ENCODE measurements at places on chromosomes 3 and 15.

DNA sequence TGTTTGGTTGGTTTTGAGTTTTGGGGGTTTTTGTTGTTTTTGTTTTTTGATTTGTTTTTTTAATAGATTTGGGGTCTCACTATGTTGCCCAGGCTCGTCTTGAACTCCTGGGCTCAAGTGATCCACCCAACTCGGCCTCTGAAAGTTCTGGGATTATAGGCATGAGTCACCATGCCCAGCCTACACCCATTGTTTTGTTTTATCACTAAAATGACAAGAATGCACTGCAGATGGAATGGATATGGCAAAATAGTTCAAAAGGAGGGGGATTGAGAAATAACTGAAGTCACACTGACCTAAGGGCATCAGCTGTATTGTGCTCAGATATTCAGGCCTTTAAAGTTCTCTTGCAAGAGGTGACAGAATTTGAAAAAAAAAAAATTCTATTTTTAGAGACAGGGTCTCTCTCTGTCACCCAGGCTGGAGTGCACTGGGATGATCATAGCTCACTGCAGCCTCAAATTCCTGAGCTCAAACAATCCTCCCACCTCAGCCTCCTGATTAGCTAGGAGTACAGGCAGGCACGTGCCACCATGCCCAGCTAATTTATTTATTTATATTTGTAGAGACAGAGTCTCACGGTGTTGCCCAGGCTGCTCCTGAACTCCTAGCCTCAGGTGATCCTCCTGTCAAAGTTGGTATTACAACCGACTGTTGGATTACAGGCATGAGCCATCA, 4.4 kb upstream of the RASA2 start:
- no peak for DNase-seq

- DNase-seq, result no peak
Measured at GRCh38 chr3:134381076-134381475, 6.8 kb upstream of the AMOTL2 start.

- DNase-seq, result no peak
Measured at GRCh38 chr15:54289590-54290136, 311.4 kb downstream of the UNC13C start.

- no peak for DNase-seq
Measured at GRCh38 chr3:151093905-151094304, 8.4 kb downstream of the MED12L start.

DNA sequence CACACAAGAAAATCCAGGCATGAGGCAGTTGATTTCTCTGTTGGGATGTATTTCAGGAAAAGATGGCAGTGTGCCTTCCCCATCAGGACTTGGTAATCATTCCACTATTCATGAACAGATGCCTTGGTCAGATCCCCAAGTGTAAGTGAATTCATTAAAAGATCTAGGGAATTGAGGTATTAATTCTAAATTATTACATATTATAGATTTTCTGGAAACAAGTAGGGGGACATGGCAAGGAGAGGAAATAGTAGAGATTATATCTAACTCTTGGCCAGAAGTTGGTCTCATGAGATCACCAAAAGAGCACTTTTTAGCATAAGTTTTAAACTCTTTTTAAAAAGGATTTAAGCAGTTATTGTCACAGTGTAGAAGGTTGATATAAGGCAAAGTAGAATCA, 74.4 kb upstream of the MDFIC2 start:
- DNase-seq, result no peak

DNA sequence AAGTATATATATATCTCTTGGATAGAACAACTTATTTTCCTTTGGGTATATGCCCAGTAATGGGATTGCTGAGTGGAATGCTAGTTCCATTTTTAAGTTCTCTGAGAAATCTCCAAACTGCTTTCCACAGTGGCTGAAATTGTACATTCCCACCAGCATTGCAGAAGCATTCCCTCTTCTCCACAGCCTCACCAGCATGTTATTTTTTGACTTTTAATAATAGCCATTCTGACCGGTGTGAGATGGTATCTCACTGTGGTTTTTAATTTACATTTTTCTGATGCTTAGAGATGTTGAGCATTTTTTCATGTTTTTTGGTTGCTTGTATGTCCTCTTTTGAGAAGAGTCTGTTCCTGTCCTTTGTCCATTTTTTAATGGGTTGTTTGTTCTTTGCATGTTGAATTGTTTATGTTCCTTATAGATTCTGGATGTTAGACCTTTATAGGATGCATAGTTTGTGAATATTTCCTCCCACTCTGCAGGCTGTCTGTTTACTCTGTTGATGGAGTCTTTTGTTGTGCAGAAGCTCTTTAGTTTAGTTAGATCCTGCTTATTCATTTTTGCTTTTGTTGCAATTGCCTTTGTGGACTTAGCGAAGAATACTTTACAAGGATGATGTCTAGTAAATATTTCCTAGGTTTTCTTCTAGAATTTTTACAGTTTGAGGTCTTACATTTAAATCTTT, 82.7 kb upstream of the NR2F2 start:
- no peak for DNase-seq

GRCh38 chr15:52306270-52306669, 10.7 kb upstream of the MYO5C start:
- no peak for DNase-seq

- no peak for DNase-seq
Measured at GRCh38 chr15:90105521-90105920, 3.3 kb upstream of the IDH2 start.

DNA sequence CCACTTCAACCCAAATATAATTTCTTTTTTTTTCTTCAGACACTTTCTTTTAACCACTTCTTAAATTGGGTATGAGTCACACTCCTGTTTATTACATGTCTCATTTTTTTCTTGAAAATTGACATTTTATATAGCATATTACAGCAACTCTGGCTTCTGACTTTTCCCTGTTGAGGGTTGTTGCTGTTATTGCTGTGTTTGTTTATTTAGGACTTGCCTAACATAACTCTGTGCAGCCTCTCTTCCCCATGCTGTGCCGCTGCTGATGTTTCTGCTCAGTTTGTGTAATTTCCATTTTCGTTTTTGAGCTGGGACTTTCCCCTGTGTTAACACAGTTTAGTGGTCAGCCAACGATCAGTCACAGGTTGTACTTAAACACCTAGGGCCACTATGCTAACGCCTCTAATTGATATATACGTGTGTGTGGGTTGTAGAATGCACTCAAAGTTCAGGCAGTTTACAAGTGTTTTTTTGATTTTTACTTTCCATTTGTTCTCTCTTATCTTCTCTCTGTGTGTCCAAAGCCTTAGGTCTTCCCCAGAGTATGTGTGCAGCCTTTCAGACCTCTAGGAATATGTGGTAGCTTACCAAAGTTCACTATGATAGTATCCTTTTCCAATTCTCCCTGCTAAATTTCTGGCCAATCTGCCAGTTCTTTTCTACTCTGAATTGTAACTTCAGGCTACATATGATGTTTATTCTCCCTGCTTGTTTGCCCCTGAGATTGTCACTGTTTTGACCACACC, 337.2 kb downstream of the ZBTB20 start:
- DNase-seq, result no peak

GRCh38 chr3:37852771-37853170, 8.9 kb upstream of the CTDSPL start:
- no peak for DNase-seq

- no peak for DNase-seq
Measured at GRCh38 chr3:120524171-120524923, 71.8 kb upstream of the NDUFB4 start.

DNA sequence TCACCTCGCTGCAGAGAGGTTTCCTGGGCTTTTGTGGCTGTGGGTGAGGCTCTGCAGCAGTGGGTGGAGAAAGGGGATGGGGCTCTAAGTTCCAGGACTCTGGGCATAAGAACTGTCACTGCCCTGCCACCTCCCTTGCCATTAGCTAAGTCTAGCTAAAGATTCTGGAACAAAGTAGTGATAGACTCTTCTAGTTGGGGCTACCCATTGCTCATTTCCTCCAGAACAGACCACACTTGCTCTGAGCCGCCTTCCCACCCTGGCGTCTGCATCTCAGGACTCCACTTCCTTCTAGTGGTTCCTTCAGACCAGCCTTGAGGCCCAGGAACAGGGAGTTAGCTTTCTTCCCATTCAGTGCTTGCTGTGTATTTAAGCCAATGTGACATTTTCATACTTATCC, 7.5 kb downstream of the ARHGAP31 start:
- no peak for DNase-seq

DNA sequence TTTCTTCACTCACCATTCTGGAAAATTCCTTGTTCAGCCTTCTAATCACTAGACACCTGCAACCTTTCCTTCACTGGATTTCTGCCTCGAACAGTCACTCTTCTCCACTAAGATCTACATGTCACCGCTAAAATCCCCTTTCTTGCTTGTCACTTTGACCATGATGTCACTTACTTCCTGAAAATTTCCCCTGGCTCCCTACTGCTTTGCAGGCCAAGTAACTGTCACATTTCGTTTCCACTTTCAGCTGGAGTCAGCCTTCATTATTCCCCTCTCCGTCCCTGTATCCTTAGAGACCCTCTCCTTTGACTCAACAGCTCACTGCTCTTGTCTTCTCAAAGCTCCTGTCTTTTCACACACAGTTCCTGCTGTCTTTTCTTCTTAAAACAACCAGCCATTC, 15.9 kb downstream of the CHL1 start:
- DNase-seq, result no peak

DNA sequence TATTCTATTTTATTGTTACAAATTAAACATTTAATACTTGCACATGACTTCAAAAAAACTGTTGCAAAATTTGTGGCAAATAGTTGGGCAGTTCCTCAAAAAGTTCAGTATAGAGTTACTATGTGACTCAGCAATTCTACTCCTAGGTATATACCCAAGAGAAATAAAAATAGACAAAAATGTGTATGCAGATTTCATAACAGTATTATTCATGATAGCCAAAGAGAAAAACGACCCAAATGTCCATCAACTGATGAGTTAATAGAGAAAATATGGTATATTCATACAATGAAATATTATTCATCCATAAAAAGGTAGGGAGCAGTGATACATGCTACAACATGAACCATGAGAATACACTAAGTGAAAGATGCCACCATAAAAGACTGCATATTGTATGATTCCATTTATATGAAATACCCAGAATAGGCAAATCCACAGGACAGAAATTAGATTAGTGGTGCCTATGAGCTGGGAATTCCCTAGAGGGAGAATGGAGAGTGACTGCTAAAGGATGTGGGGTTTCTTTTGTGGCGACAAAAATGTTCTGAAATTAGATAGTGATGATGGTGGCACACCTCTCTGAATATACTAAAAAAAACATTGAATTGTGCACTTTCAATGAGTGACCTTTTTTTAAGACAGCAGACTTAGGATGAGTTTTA, 31.6 kb upstream of the CLASP2 start:
- DNase-seq, result no peak

DNA sequence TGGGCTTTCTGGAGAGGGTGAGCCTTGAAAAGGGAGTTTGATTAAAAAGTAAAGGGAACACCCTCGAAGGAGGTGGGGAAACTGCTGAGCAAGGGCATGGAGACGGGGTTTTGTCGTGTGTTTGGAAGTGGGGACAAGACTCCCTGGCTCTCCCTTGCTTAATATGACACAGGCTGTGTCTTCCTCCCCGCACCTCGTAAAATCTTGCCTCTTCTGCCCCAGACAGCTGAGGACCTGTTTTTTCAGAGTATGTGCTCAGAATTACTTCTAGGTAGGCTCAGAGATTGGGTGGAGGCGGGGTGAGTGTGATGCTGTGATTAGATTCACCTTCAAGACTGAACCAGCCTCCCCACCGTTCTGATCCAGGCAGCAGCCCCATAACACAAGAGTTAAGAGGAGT, 244.4 kb upstream of the TLE3 start:
- DNase-seq, result no peak

- no peak for DNase-seq
Measured at GRCh38 chr3:125431912-125432790, 57.0 kb upstream of the ZNF148 start.

- no peak for DNase-seq
Measured at GRCh38 chr3:104555728-104556127, 811.0 kb upstream of the ALCAM start.

GRCh38 chr3:99714146-99714545, 75.8 kb downstream of the COL8A1 start:
- no peak for DNase-seq

DNA sequence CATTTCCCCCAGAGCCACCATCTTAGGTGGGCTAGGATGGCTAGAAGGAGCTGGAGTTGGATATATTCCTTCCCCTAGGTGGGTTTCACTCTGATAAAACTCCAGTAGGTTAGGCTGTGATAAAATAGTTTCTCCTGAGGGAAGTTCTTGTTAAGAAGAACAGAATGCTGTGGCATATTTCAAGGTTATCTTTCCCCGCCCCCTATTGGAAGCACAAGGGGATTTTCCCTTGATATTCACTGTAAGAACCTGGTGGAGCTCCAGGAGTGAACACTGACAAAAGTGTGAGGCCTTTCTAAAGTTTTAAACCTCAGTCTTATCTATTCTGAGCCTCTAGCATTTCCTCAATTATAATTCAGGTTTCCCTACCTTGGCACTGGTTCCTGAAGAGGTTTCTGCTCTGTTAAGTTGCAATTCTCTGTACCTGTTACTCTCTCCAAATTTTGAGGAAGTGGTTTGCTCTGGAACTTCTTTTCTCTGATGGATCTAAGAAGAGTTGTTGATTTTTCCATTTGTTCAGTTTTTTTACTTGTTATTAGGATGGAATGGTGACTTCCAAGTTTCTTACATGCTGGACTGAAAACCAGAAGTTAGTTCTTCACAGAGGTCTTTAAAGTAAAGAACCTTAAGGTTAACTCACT, 113.5 kb downstream of the GMPS start:
- no peak for DNase-seq

DNA sequence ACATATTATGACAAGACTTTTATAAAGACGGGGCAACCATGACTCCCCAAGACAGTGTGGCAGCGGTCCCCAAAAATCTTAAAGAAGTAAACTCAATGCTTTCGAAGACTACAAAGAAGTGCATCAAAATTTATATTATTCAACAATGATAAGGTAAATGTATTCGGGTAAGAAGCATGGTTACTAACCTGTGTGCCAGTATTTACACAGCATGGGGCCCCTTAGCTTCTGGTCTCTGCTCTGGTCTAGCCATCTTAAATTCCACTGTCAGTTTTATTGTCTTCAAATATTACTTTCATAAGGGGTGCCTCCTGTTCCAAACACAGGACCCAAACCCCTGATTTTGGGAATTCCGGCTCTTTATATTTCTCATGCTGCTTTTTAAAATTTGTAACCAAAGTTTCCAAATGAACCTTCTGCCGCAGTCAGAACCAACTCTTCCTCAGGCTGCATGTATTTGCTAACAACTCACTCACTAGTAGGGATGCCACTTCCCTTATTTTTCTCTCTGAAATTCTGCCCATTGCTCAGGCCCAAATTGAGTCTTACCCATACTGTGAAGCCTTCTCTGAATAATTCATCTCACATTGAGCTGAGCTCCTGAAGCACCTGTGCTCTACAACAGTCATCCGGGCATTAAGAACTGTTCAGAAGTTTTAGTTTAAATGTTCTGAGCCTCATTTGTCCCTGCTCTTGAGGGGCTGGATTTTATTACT, 1.2 kb downstream of the TTC23 start:
- DNase-seq, result no peak

- no peak for DNase-seq
Measured at GRCh38 chr3:169165196-169166158, 498.0 kb downstream of the MECOM start.

Measured in gastrocnemius medialis (tissue), 4 donors.